ENCODE measurements at places on chromosomes 1 and 21. TPM values are rescaled to one million over a fixed set of nuclear protein-coding genes. Genes with fewer than 3 reads are reported as not detected.

- H3K36me3 ChIP-seq, result no peaks in the 10 kb centered on the region
- no peak overlapping the region for H3K4me3 ChIP-seq
- no peak overlapping the region for H3K27ac ChIP-seq
- DNase-seq, result no peak
- H3K4me1 ChIP-seq, result peaks cover 41% of the 10 kb centered on the region
- no peaks in the 10 kb centered on the region for H3K27me3 ChIP-seq
Observed at GRCh38 chr1:25756215-25756614, 43.8 kb upstream of the SELENON start.

BRINP3 gene
- 0.95 TPM for total RNA-seq

CFHR3 gene
- total RNA-seq, result not detected

DNA sequence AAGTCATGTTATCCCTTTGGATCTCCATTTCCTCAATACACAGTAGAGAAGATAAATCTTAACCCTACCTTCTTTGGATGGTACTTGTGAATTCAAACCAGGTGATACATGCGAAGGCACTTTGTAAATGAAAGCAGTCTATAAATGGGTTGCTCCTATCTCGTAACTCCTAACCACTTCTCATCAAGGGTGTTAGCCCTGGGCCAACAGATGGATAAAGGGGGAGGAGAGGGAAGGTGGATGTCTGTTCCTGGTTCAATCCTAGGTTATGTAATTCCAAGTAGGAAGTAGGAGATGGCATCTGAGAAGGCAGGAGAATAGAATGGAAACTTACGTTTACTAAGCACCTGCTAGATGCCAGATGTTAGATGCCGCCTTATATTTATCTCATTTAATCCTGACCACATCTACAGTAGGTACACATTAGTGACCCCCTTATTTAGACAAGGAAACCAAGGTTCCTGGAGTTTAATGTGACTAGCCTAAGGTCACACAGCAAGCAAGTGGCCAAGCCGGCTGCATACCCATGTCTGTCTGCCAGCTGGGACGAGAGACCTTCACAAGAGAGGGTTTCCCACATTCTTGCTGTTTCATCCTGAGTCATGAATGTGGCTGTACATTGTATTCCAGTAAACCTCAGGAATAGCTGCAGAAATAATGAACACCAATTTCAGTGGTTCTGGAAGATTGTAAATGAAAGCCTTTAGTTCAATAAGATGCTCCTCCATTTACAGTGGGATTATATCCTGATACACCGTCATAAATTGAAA, 47.7 kb downstream of the ELAVL4 start:
- H3K4me1 ChIP-seq, result no peaks in the 10 kb centered on the region
- H3K4me3 ChIP-seq, result no peak overlapping the region
- H3K36me3 ChIP-seq, result no peaks in the 10 kb centered on the region
- no peaks in the 10 kb centered on the region for H3K27me3 ChIP-seq
- no peak overlapping the region for H3K27ac ChIP-seq

GRCh38 chr1:201786824-201787223, 42.1 kb upstream of the IPO9 start:
- peaks cover 44% of the 10 kb centered on the region for H3K4me1 ChIP-seq
- peaks cover 16% of the 10 kb centered on the region for H3K36me3 ChIP-seq
- DNase-seq, result no peak
- H3K27me3 ChIP-seq, result no peaks in the 10 kb centered on the region

SLC6A17 gene
- total RNA-seq, result 0.29 TPM

INSRR gene
- not detected for total RNA-seq

CELA2B gene
- total RNA-seq, result not detected

GRCh38 chr1:95793893-95794292, 559.9 kb downstream of the RWDD3 start:
- no peak overlapping the region for H3K4me3 ChIP-seq
- DNase-seq, result no peak
- H3K4me1 ChIP-seq, result no peaks in the 10 kb centered on the region

GRCh38 chr1:227899141-227899819, 48.5 kb downstream of the WNT9A start:
- H3K4me3 ChIP-seq, result no peak overlapping the region
- no peaks in the 10 kb centered on the region for H3K27me3 ChIP-seq
- no peak for DNase-seq
- no peaks in the 10 kb centered on the region for H3K36me3 ChIP-seq
- peaks cover 12% of the 10 kb centered on the region for H3K4me1 ChIP-seq

DNA sequence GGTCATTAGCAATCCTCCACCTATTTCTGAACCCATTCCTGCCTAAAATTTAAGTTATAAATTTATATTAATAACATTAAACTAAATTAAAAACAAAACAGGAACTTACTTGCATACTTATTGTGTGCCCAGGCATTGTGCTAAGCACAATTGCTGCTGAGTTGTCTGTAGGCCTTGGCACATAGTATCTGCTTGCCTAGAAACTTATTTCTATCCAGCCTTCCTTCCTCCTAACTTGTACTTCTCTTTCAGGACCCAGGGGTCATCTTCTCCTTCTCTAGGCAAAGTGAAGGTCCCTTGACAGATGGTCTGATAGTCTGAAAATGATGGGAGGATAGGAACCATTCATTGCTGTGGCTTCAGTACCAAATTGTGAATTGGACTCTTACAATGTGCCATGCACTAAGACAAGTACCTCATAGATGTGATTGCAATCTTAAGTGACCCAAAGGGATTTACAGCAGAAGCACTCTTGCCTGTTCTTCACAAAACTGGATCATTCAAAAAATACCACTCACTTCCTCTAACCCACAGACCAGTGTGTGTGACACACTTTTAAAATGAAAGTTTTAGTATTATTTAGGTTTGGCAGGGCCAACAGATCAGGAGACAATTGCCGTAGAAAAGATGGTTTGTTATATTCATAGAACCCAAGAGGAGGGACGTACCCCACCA, 10.3 kb upstream of the CD101 start:
- peak overlapping the region; percentile 71 for H3K27ac ChIP-seq
- H3K4me3 ChIP-seq, result no peak overlapping the region

- H3K27me3 ChIP-seq, result no peaks in the 10 kb centered on the region
- peaks cover 60% of the 10 kb centered on the region for H3K4me1 ChIP-seq
- H3K4me3 ChIP-seq, result no peak overlapping the region
- DNase-seq, result no peak
- peaks cover 6% of the 10 kb centered on the region for H3K36me3 ChIP-seq
Observed at GRCh38 chr1:205626216-205626615, 5.6 kb downstream of the ELK4 start.

DNA sequence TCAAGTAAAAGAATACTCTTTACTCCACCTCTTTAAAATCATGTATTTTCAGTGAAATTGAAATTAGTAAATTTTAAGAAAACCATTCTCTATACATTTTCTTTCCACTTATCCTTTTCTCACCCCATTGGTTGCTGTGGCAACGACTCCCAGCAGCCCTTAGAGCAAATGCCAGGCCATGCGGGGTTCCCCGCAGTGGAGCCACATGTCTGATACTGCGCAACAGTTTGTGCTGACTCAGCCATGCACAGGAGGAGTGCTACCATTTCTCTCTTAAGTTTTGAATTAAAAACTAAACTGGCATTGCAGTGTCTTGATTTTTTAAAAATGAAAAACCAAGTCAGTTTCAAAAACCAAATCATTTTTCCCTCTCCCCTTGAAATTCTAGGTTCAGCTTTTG, 214.1 kb upstream of the L1TD1 start:
- H3K4me1 ChIP-seq, result no peaks in the 10 kb centered on the region
- no peak overlapping the region for H3K27ac ChIP-seq
- H3K36me3 ChIP-seq, result no peaks in the 10 kb centered on the region
- H3K27me3 ChIP-seq, result no peaks in the 10 kb centered on the region

- no peak overlapping the region for H3K4me3 ChIP-seq
- H3K27me3 ChIP-seq, result no peaks in the 10 kb centered on the region
- no peaks in the 10 kb centered on the region for H3K36me3 ChIP-seq
- H3K4me1 ChIP-seq, result peaks cover 47% of the 10 kb centered on the region
- no peak for DNase-seq
Observed at GRCh38 chr1:230105754-230106625, 39.0 kb downstream of the GALNT2 start.

- DNase-seq, result no peak
- no peak overlapping the region for H3K4me3 ChIP-seq
- no peaks in the 10 kb centered on the region for H3K4me1 ChIP-seq
- H3K36me3 ChIP-seq, result no peaks in the 10 kb centered on the region
Observed at GRCh38 chr1:186476264-186477040, 15.5 kb upstream of the PDC start.

VPS26C gene
- 58.0 TPM for total RNA-seq

- H3K27me3 ChIP-seq, result no peaks in the 10 kb centered on the region
- no peak overlapping the region for H3K4me3 ChIP-seq
- no peaks in the 10 kb centered on the region for H3K4me1 ChIP-seq
- DNase-seq, result no peak
- no peak overlapping the region for H3K27ac ChIP-seq
- H3K36me3 ChIP-seq, result no peaks in the 10 kb centered on the region
Observed at GRCh38 chr21:40386294-40386911, 460.6 kb downstream of the DSCAM start.

DEGS1 gene
- 93.3 TPM for total RNA-seq

DNA sequence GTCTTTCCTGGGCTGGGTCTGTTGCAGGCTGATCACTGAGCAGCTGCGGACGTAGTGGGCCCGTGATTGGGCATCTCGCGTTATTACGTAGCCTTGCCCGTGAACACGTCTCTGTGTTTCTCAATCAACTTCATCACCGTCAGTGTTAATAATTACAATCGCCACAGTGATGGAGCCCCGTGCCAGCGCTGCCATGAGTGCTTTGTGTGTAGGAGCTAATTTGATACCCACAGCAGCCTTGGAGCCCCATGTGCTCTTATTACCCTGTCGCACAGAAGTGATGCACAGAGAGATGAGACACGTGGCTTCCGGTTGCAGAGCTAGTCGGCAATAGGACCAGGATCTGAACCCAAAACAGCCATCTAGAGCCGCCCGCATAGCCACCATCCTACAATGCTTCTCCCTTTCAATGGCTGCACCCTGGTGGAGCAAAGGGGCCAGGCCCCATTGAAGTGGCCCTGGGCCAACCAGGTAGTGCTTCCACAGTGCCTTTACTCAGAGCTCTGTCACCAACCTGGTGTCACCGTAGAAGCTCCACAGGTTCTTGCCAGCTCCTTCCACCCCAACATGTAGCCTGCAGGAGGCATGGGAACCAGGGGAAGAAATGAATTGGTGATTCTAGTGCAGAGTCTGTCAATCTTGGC, 398.5 kb upstream of the VAMP3 start:
- no peaks in the 10 kb centered on the region for H3K27me3 ChIP-seq
- H3K4me1 ChIP-seq, result no peaks in the 10 kb centered on the region
- DNase-seq, result no peak
- H3K4me3 ChIP-seq, result no peak overlapping the region
- no peak overlapping the region for H3K27ac ChIP-seq

TLR5 gene
- total RNA-seq, result 9.3 TPM

ADGRB2 gene
- total RNA-seq, result 0.19 TPM

HSF2BP gene
- 0.35 TPM for total RNA-seq

- DNase-seq, result no peak
- no peak overlapping the region for H3K4me3 ChIP-seq
- no peaks in the 10 kb centered on the region for H3K27me3 ChIP-seq
- no peak overlapping the region for H3K27ac ChIP-seq
- H3K4me1 ChIP-seq, result no peaks in the 10 kb centered on the region
Observed at GRCh38 chr1:48203287-48203900, 19.1 kb upstream of the SLC5A9 start.

HES4 gene
- 16.2 TPM for total RNA-seq

DNA sequence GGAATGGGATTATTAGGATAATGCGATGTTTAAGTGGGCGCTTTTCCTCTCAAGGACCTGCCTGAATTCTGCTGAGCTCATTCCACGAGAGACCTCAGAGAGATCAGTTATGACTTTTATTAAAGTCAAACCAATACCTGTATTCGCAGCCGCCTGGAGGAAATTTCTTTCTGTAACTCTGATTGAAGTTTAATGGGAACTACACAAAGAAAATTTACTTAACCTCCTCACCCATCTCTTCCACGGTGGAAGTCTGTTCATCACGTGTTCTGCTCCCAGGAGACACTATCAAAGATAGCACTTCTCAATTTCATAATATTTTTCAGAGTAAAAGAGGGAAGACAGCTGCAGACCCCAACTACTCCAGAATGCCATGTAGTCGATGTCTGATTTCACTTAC, 334.7 kb upstream of the POU3F1 start:
- H3K27me3 ChIP-seq, result no peaks in the 10 kb centered on the region
- no peak overlapping the region for H3K27ac ChIP-seq
- H3K4me1 ChIP-seq, result no peaks in the 10 kb centered on the region
- no peak for DNase-seq
- H3K4me3 ChIP-seq, result no peak overlapping the region

SIM2 gene
- total RNA-seq, result 20.3 TPM

GRCh38 chr1:22618056-22618455, 18.4 kb upstream of the C1QA start:
- H3K4me1 ChIP-seq, result no peaks in the 10 kb centered on the region
- peaks cover 100% of the 10 kb centered on the region for H3K27me3 ChIP-seq
- H3K36me3 ChIP-seq, result no peaks in the 10 kb centered on the region
- no peak for DNase-seq
- no peak overlapping the region for H3K4me3 ChIP-seq
